Fibroblast of the conjunctiva (primary cell): ENCODE measurements at places on chromosomes 1 and 21.

GRCh38 chr1:198846556-198846955 is 207.7 kb downstream of the PTPRC start:
- no peak for DNase-seq

- DNase-seq = no peak
These were observed 5.9 kb upstream of the DPT start for GRCh38 chr1:168734946-168735345.

- no peak for DNase-seq
These were observed 2.2 kb upstream of the KRTAP10-12 start for GRCh38 chr21:44694776-44695175.

- DNase-seq = no peak
These were observed 97.7 kb downstream of the VPS13D start for GRCh38 chr1:12327566-12327965.
